ENCODE measurements at places on chromosomes 1 and 21. TPM values are rescaled to one million over a fixed set of nuclear protein-coding genes. Genes with fewer than 3 reads are reported as not detected.

C4BPA gene
- total RNA-seq: not detected

DNA sequence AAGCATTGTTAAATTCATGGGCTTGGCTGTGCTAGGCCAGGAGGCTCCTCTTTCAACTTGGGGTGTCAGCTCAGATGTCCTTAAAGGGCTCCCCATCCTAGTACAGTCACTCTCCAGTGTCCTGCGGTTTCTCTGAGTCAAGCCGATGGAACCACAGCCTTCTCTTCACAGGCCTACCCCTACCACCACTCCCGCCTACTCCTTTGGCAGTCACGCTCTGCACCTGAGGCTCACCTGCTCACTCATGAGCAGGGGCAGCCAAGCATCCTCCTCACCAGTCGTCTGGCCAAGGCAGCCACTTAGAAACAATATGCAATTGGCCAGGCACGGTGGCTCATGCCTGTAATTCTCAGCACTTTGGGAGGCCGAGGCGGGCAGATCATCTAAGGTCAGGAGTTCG, 3.6 kb downstream of the ACOT7 start:
- DNase-seq: peak; percentile 33

GRCh38 chr1:24325587-24326449, 6.7 kb downstream of the GRHL3 start:
- DNase-seq: no peak

DNA sequence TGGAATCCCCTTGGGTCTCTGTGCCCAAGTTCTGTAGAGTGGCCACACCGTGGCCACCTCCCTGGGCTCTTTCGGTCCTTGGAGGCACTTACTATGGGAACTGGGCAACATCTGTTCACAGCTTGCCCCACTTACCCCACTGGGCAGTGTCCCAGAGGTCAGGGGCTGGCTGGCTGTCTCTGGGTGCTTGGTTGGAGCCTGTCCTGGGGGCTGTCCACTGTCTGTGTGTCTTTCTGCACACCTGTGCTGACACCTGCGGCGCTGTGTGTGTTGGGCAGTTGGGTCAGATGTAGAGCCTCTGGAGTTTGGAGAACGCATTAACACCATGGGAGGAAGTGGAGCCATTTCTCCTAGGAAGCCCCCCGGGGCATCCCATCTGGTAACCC, 1.3 kb upstream of the TMEM54 start:
- DNase-seq: no peak

- DNase-seq: peak; percentile 55
Measured at GRCh38 chr21:45341779-45342178, 54.1 kb upstream of the POFUT2 start.

IGSF9 gene
- 2.7 TPM for total RNA-seq

- no peak for DNase-seq
Measured at GRCh38 chr1:4058706-4059105, 158.6 kb upstream of the C1orf174 start.

GRCh38 chr1:200891774-200892157, 2.9 kb upstream of the INAVA start:
- DNase-seq: no peak

DNA sequence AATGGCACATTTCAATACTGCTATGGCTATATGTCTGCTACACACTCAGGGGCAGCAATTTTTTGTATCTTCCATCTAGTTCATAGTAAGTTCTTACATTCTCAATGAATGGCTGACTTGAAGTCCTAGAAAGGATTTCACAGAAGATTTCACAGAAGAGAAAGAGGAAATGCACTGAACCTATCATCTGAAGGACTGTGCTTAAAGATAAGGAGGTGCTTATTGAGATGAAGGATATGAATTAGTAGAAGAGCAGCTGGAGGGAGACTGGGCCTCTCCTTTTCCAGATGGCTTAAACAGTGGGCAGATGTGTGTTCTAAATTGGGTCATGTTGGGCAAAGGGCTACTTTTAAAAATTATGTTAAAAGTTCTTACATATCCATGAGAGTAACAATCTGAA, 14.6 kb downstream of the ADAR start:
- DNase-seq: no peak

- DNase-seq: no peak
Measured at GRCh38 chr1:87408665-87409248, 80.1 kb downstream of the LMO4 start.

GRCh38 chr1:18166929-18167328, 59.3 kb downstream of the IGSF21 start:
- no peak for DNase-seq

GRCh38 chr1:74363220-74363619, 128.0 kb downstream of the TNNI3K start:
- DNase-seq: no peak

C4BPB gene
- 0.29 TPM for total RNA-seq

DNA sequence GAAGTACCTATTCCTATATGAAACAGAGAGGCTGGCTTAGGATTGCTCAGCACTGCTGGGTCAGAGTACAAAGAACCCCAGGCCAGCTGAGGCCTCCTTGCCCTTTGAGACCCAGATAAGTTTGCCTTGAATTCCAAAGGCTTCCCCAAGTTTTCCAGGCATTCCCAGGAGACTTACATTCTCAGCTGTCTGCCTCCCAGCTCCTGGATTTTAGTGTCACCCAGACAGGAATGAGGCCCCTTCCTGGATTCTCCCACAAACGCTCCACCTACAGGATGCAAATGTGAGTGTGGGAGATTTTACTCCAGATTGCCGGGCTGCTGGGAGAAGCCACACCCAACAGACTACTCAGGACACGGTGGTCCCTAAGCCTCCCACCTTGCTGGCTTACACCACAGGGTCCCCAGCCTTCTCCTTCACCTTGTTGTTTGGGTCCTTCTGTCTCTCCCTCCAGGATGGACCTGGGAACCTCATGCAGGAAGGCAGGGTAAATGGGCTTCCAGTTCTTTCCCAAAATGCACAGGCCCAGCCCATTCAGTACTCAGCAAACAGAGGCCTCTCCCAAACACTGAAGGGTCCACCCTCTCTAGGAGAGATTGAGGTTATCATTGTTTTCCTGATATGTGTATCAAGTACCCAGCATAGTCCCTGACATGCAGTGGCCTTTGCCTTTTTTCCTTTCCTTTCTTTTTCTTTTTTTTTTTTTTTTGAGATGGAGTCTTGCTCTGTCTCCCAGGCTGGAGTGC, 10.6 kb downstream of the RHBG start:
- peak; percentile 53 for DNase-seq

F5 gene
- total RNA-seq: not detected

GRCh38 chr1:66676613-66677298, 75.5 kb upstream of the DYNLT5 start:
- peak; percentile 74 for DNase-seq

CD1E gene
- total RNA-seq: not detected

DNA sequence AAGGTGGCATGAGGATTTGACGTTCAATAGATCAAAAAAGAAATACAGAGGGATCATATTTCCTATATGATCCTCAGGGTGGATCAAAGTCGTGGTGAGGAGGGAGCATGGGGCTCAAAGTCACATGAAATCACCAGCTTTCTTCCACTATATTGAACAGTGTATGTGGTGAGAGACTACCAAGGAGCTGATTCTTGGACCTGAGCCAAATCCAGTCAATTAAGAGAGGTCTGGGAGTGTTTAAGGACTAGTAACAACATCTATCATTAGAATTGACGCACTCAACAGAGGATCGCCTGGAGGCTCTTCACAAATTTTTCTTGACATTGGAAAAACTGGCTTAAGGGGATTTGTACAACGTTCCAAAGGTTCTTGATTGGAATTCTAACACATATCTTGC, 267.7 kb upstream of the PROX1 start:
- DNase-seq: no peak

DNA sequence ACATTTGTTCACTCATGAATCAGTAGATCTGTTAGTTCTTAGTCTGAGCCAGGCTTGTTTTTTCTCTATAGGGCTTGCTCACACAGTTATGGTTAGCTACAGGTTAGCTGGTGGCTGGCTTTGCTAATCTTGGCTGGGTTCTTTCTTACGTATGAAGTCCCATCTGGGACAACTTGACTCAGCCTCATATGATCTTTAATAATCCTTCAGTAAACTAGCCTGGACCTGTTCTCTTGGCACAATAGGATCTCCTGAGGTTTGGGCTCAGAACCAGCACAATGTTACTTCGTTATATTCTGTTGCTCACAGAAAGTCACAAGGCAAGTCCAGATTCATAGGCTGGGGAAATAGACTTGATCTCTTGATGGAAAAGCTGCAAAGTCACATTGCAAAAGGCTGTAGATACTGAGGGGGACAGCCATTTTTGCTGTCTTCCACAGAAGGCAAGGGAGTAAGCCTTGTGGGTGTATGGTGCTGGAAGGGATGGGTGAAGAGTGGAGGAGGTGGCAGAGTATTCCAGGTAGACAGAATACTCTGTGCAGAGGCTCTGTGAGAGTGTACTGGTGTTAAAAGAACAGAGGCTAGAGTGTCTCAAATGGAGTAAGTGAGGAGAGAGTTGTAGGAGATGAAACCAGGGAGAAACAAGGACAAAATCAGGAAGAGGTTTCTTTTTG, 24.4 kb downstream of the EFCAB7 start:
- no peak for DNase-seq

DNA sequence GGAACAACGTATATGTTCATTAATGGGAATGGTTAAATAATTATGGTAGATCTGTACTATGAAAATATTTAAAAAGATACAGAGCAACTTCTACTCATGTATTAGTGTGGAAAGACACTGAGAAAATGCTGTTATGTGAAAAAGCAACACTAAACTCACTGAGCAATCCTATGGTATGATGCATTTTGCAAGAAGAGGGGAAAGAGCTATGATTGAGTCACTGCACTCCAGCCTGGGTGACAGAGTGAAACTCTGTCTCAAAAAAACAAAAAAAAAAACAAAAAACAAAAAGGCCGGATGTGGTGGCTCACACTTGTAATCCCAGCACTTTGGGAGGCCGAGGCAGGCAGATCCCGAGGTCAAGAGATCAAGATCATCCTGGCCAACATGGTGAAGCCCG, 44.4 kb downstream of the ATP5PO start:
- DNase-seq: no peak

- DNase-seq: no peak
Measured at GRCh38 chr1:82449506-82450057, 648.8 kb downstream of the ADGRL2 start.

DCST2 gene
- not detected for total RNA-seq

DNA sequence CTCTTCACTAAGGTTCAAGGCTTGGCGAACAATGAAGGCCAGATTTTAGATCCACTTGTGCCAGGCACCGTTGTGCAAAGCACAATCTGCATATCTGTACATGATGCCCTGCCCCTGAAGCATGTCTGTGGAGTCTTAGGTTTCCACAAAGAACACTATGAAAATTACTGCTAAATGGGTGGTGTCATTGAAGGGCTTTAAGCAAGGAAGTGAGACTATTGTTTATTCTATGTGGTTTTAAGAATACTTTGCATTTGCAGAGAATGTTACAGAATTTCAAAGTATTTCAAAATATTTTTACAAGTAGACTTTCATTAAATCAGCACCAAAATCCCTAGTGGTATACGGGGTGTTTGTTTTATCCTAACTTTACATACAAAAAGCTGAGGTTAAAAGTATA, 8.8 kb downstream of the TSEN15 start:
- DNase-seq: no peak

GRCh38 chr21:45533361-45533845, 8.8 kb downstream of the SLC19A1 start:
- no peak for DNase-seq

DNA sequence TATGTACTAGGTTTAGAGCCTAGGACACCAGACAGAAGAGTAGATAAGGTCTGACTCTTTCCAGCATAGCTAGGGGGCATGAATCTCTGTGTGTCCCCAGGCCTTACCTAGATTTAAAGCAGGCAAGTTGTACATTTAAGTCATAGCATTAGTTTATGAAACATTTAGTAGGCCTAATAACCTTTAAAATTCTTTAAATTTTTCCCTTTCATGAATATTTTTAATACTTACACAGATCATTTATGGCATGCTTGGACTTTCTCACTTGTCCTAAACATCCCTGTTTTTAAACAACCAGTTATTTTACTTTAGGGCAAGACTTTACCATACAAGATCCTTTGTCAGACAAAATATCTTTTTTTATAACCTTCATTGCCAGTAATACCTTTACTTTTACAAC, 258.4 kb upstream of the ZRANB2 start:
- no peak for DNase-seq

AKT3 gene
- 22.3 TPM for total RNA-seq

FCN3 gene
- total RNA-seq: not detected

TBX15 gene
- 5.1 TPM for total RNA-seq

RAB42 gene
- total RNA-seq: 8.8 TPM

RRP1 gene
- total RNA-seq: 52.1 TPM

- DNase-seq: no peak
Measured at GRCh38 chr1:230153641-230154296, 86.7 kb downstream of the GALNT2 start.

DNA sequence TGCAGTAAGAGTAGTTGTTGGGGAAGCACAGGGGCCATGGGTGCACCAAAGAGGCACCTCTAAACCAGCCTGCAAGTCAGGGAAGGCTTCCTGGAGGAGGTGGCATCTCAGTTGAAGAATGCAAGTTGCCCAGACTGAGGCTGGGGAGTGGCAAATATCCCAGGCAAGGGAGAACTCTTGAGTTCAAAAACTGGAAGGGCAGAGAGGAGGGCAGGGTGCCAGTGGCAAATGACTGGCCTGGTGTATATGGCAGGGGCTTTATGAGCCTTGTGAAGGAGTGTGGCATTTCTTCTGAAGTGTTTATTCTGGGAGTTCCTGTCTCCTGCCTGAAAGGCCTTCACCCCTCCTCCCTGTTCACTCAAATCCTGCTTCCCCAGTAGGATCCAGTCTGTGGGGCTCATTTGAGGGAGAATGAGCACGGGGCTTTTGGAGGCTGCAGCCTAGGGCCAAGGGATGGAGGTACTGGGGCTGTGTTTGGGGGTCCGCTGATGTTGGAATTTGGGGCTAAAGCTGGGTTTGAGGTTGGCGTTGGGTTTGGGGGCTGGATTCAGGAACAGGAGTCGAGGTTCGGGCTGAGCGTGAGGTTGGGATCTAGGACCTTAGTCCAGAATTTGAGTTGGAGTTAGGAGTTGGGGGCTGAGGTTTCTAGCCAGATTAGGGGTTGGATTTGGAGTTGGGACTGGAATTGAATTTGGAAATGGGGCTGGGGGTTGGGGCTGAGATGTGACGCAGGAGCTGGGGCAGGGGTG, at the start of gene TMEM125:
Gene TMEM125, plus strand, starts transcription at position 357 of the 749 bp plus-strand sequence. CDS start 2,740 bp downstream, outside the sequence.
- no peak for DNase-seq

- no peak for DNase-seq
Measured at GRCh38 chr1:5484451-5485165, 507.6 kb downstream of the NPHP4 start.

- no peak for DNase-seq
Measured at GRCh38 chr1:214970016-214970415, 112.5 kb upstream of the KCNK2 start.

LAD1 gene
- total RNA-seq: 0.06 TPM

SAMD11 gene
- 29.0 TPM for total RNA-seq

GRCh38 chr1:117136749-117137148, 15.2 kb upstream of the TRIM45 start:
- no peak for DNase-seq

TRIM62 gene
- 5.4 TPM for total RNA-seq

CRYZ gene
- 44.3 TPM for total RNA-seq

ALG14 gene
- total RNA-seq: 3.1 TPM

KRTAP19-5 gene
- total RNA-seq: not detected

GRCh38 chr21:27803571-27803970, 836.7 kb upstream of the ADAMTS5 start:
- DNase-seq: no peak

OLIG2 gene
- 1.3 TPM for total RNA-seq

- DNase-seq: no peak
Measured at GRCh38 chr1:174218983-174219382, 59.7 kb downstream of the RABGAP1L start.
